ENCODE measurements at places on chromosomes 12 and 14.

DNA sequence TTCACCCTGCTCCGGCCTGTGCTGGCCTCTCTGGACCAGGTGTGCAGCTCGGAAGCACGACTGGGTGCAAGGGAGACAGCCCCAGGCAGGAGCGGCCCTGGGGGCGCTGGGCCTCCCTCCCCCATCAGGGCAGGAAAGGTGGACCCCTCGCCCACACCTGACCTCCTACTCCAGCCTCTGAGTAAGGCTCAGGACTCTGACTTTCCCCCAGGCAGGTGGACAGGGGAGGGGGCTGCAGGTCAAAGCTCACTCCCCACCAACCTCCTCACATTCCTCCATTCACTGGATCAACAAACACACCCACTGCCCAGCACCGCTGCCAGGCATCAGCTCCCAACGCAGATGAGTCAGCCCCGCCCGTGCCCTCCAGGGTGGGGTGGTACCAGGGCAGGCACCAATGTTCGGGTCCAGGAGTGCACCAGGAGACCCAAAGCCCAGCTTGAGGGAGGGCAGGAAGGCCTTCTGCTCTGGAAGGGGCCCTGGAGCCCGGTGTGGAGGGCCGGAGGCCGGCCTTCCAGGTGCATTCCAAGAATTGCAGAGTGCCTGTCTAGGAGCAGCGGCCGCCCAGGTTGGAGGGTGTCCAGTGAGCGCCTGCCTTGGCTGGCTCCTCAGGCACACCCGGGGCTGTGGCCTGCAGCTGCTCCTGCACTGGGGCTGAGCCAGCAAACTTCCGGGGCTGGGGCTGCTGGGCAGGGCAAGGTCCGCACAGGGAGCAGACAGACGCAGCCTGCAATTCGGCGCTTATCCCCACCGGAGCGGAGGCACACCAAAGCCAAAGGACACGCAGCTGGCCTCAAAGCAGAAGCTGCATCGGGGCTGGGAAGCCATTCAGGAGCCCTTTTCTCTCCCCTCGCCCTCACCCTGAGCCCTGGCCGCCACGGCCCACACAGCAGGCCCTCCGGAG is 1.6 kb upstream of the INF2 start:
- DNase-seq, result no peak

DNA sequence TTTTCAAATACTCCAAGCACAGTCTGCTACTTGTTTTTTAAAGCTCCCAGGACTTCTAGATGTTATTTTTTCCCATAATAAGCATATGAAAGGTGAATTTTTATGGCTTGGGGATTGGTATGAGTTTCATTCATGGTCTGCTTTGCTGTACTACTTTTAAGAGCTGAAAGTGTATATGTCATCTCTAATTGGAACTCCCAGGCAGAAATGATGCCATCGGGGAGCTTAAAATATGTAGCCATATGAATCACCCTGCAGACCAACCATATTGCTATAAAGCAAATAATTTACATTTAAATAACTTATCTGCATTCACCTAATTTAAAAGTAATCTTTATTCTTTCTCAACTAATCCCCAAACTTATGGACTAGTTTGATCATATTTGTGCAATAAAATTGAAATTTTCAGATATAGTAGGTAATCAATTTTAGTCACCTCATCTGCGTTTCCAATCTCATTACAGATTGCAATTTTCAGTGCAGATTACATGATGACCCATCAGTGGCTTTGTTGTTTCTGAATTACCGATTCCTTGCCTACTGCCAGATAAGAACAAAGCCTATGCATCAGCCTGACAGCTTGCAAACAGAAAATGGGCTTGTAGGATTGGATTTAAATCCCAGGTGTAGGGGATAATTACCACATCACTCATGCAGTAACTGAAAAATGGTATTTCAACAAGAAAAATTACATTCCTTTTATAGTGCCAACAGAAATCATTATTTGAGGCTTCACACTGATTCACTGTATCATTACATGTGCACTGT is 689.4 kb downstream of the NOVA1 start:
- no peak for DNase-seq

- no peak for DNase-seq
Measured at GRCh38 chr14:32200368-32201192, 1.3 kb upstream of the RNU6-7 start.

GRCh38 chr14:101977311-101978071 is 13.1 kb downstream of the DYNC1H1 start:
- DNase-seq, result no peak

GRCh38 chr12:110198386-110198785 is 74.2 kb downstream of the IFT81 start:
- DNase-seq, result no peak

DNA sequence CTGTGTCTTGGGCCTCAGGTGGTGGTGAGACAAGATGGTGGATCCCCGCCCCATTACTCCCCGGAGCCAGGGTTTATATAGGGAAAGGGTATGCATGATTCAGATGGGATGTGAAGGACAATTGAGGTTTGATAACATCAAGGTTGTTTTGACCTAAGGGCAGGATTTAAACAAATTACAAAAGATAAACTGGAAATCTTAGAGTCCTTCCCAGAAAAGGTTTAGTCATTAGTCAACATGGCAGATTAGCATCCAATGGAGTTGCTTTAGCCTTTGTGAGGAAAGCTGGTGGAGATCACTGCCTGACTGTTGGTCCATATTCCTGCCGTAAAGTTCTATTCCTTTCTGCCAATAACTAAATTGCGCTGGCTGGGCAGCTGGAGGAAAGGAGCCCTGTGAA is 15.6 kb upstream of the FRMD6 start:
- DNase-seq, result no peak

DNA sequence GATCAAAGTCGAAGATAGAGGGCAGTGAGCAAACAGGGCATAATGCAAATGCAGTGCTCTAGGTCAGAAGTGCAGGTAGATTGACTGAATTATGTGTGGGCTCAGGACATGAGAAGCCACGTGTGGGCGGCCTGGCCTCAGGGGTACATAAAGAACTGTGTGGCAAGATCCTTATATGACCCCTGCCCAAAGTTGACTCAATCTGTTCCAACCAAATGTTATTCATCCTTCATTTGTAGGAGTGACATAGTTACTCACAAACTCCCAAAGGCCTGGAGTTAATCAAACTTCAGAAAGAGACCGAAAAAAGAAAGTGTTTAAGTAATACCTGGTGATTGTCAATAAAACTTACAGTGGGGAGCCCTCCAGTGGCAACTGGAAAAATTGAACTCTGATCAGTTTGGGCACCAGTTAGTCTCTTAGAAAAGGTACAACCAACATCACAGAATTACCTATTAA is 150.4 kb upstream of the FAR2 start:
- DNase-seq, result no peak

GRCh38 chr12:3034067-3034750 is 43.0 kb upstream of the TSPAN9 start:
- DNase-seq, result no peak

DNA sequence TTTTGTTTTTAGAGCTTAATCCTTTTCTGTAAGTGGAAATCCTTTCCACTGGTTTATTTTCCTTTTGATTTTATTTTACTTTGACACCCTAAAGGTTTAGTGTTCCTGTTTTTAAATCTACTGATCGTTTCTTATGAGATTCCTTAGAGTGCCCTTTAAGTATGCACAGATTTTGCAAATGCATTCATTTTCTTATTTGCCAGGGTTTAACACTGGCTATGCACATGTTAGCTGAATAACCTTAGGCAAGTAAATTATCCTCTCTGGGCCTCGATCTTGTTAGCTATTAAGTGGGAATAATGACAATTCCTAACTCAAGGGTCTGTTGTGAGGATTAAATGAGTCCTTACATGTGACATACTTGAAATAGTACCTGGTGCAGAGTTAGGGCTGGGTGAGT is 136.0 kb downstream of the BICD1 start:
- DNase-seq, result no peak

DNA sequence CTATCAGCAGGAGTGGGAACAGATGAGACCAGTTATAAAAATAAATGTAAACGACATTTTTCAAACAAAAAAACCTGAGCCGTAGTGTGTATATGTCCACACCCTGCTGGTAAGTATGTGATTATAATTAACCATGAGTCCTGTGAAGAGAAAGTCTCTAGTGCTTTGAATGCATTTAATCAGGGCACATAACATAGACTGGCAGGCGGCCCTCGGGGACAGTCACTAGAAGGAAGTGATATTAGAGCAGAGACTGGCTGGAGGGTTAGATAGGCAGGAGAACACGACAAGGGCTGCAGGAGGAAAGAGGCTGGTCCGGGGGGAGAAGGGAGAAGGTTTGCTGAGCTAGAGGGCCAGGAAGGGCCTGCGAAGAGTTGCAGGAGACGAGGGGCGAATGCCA is 23.8 kb upstream of the ELK3 start:
- DNase-seq, result no peak

- DNase-seq, result no peak
Measured at GRCh38 chr14:74919421-74920165, 3.5 kb downstream of the RPS6KL1 start.
